ENCODE measurements at places on chromosomes 13 and 19. TPM values are rescaled to one million over a fixed set of nuclear protein-coding genes. Genes with fewer than 3 reads are reported as not detected.

GRCh38 chr19:45424191-45425058, 708 bp upstream of the ERCC1 start:
- DNase-seq = peak; percentile 75

The KLK1 gene
- total RNA-seq = 41.1 TPM

The POLR2E gene
- total RNA-seq = 88.6 TPM

DNA sequence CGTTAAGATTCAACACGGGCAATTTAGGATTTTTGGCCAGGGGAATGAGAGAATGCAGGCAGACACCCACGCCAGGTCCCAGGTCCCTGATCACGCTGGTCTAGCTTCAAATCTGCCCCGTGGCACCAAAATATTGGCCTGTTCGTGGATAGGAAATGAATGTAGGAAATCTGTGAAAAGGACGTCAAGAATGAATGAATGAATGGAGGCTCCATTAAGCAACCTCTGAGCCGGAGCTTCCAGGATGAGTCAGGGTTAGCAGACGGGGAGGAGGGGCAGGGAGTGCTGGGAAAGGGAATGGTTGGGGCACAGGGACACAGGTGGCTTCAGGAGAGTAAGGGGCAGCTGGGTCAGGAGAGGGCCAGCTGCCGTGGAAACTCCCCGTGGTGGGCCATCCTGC, 4.2 kb downstream of the SULT2B1 start:
- peak; percentile 61 for DNase-seq

DNA sequence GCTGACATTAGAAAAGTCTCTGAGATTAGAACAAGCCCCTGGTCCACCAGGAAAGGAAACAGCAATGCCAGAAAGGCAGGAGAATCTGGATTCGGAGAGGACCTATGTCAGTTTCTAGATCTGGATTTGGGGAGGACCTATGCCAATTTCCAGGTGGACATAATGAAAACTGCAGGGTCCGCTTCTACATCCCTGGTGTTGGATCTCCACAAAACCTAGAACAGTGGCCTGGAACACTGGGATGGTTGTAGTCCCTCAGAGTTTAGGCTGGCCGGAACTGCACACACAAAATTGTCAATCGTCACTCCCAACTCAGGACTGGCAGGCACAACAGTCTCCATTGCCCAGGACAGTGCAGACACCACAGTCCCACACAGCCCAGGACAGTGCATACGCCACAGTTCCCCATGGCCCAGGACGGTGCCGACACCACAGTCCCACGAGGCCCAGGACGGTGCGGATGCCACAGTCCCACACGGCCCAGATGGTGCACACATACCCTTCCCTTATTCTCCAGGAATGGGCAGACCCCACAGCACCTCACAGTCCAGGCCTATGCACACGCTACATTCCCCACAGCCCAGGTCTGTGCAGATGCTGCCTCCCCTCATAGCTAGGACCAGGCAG, 341.7 kb downstream of the UQCRFS1 start:
- DNase-seq = no peak

The CHMP2A gene
- total RNA-seq = 163 TPM

The RGS9BP gene
- 0.14 TPM for total RNA-seq

The PALM gene
- 16.7 TPM for total RNA-seq

GRCh38 chr19:56097776-56098175, 23.3 kb downstream of the ZNF787 start:
- no peak for DNase-seq

The MAP4K1 gene
- 49.0 TPM for total RNA-seq

DNA sequence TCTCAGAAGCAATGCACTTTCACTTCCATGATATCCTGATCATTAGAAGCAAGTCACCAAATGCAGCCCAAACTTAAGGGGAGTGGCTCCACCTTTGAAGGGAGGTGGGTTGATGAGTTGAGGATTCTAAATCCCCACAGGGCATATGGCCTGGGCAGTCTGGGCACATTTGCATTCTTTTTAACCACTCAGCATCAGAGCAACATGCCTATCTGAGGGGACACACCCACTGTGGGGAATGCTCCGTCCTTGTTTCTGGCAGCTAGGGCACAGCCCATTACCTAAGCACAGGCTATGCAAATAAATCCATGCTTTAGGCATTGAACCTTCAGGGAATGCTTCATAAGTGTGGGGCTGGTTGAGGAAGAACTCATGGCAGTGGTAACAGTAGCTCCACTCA, 12.3 kb upstream of the SACS start:
- DNase-seq = no peak

- no peak for DNase-seq
Measured at GRCh38 chr19:23055946-23056345, 53.0 kb upstream of the ZNF728 start.

GRCh38 chr13:101416181-101417042, at the start of gene NALCN:
Gene NALCN, minus strand, starts transcription at chr13:101416508. Its CDS starts 17,382 bp downstream, at chr13:101399126.
- DNase-seq = no peak

DNA sequence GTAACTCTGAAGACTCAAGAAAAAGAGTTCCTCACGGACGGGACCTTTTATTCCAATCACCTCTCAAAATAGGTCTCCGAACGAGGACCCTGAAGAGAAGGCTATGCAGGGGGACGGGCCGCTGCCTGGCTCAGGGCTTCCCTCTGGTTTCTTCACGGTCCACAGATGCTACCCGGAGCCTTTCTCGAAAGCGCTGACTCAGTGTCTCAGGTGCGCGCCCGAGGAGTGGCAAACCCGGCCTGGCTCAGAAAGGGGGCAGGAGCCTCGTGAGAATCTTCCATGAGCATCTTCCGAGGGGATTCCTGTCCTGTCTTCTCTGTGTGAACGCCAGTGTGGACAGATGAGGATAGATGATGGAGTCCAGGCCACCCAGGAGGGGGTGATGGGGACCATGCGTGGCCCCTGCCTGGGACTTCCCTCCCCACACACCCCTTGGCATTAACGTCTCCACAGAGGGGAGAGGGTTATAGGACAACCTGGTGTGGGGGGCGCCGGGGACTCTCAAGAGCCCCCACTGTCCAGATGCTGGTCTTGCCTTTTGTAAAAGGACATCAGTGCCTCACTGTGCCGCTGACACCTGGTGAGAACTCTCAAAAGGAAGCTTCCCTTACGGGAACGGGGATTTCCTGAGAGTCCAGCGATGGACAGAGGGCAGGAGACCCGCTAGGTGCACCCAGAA, 16.5 kb downstream of the LSM4 start:
- DNase-seq = peak; percentile 44

Data from transverse colon (tissue), 4 donors.